ENCODE measurements at places on chromosomes 1 and 21.

DNA sequence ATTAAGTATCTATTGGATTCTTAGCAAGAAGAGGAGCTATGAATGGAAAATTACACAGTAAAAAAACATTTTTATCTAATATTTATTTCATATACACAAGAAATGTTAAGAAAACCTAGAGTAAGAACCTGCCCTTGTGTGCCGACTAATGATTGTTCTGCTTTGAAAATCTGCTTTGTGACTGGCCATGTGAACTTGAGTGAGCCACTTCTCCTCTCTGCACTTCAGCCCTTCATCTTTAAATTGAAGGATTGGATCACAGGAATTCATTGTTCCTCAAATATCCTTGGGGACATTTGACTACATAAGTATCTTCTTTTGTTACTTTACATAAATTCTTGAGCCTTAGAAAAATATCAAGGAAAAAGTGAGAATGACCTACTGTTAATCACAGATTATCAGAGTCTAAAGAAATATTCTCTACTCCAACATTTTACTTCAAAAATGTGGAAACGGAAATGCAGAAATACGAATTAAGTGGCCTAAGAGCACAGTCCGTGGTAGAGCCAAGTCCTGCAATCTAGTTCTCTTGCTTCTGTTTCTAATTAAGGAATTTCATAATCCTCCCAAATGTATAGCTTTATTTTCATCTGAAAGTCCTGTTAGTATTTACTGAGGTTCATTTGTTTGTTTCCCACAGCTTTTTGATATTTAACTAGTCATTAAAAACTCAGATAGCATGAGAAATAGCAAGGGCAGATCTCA, 46.3 kb upstream of the SAMSN1 start:
- DNase-seq, result no peak

- no peak for DNase-seq
Observed at GRCh38 chr1:102595106-102595505, 513.2 kb downstream of the COL11A1 start.

- DNase-seq, result no peak
Observed at GRCh38 chr1:200118779-200119505, 91.4 kb downstream of the NR5A2 start.

- no peak for DNase-seq
Observed at GRCh38 chr1:206000641-206001339, 2.4 kb downstream of the RAB7B start.

GRCh38 chr1:86184426-86184825, 27.9 kb upstream of the COL24A1 start:
- no peak for DNase-seq

GRCh38 chr1:14919751-14920150, 233.8 kb upstream of the TMEM51 start:
- no peak for DNase-seq

- no peak for DNase-seq
Observed at GRCh38 chr1:26239936-26240335, 5.9 kb downstream of the CEP85 start.

DNA sequence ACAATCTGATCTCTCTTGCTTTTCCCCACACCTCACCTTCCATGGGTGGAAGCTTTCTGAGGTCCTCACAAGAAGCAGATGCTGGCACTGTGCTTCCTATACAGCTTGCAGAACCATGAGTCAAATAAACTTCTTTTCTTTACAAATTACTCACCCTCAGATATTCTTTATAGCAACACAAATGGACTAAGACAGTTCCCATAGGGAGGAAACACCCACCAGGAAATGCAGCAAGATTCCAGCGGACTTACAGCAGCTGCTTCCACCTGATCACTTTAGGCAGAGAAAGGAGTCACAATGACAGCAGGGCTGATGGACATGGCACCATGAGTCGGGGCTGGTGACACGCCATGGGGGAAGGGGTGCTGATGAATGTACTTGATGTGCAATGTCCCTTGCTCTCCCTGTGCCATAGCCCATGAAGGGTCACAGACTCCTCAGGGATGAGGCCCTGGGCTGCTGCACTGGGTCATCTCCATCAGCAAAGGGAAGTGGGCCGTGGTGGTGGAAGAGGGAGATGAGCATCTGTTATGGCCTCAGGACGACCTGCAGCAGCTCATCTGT, 53.9 kb downstream of the PRSS38 start:
- DNase-seq, result no peak

- no peak for DNase-seq
Observed at GRCh38 chr1:91828583-91829281, 57.2 kb downstream of the TGFBR3 start.

GRCh38 chr1:110048240-110048639, 13.8 kb downstream of the STRIP1 start:
- no peak for DNase-seq

GRCh38 chr1:180652792-180653191, 21.0 kb downstream of the XPR1 start:
- no peak for DNase-seq

- peak; percentile 14 for DNase-seq
Observed at GRCh38 chr1:153957744-153958110, 685 bp downstream of the CRTC2 start.

GRCh38 chr1:161241682-161242081, 3.7 kb upstream of the NR1I3 start:
- no peak for DNase-seq

DNA sequence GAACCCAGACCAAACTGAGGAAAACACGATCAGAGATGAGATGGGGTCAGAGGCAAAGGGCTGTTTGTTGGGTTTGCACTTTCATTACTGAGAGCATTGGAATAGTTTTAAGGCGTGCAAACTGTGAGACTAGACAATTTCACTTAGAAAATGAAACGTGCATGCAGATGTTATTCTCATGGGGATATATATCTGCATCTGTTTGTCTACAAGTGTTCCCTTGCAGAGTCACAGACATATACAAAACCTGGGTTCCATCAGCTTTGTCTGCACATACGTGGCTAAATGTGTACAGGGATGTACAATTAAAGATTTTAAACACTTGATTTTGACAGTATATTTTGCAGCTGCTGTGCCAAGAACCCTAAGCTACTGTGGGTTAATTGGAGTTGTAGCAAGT, 355.4 kb downstream of the KIF26B start:
- no peak for DNase-seq

- DNase-seq, result no peak
Observed at GRCh38 chr1:177171536-177172123, 872 bp downstream of the BRINP2 start.

GRCh38 chr1:100177295-100178041, 588 bp downstream of the LRRC39 start:
- no peak for DNase-seq

DNA sequence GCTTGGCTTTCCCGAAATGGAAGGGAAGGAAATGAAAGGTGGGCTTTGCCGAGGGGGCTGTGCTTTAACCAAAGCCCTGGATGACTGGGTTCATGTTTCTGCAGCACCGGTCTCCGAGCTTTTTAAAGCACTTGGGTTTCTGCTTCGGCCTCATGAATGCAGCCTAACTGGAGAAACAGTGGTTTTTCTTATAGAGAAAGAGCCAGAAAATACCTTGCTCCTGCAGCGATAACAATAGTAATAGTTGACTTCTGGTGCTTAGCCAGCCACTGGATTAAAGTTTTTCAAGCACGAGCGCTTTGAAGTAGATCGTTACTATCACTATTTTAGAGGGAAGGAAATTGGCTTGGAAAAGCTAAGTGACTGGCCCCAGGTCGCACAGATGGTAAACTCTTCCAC, 500 bp upstream of the DOCK7 start:
- no peak for DNase-seq

GRCh38 chr1:199247891-199248290, 609.1 kb downstream of the PTPRC start:
- DNase-seq, result no peak

- no peak for DNase-seq
Observed at GRCh38 chr1:111789666-111790316, 34.1 kb downstream of the DDX20 start.

DNA sequence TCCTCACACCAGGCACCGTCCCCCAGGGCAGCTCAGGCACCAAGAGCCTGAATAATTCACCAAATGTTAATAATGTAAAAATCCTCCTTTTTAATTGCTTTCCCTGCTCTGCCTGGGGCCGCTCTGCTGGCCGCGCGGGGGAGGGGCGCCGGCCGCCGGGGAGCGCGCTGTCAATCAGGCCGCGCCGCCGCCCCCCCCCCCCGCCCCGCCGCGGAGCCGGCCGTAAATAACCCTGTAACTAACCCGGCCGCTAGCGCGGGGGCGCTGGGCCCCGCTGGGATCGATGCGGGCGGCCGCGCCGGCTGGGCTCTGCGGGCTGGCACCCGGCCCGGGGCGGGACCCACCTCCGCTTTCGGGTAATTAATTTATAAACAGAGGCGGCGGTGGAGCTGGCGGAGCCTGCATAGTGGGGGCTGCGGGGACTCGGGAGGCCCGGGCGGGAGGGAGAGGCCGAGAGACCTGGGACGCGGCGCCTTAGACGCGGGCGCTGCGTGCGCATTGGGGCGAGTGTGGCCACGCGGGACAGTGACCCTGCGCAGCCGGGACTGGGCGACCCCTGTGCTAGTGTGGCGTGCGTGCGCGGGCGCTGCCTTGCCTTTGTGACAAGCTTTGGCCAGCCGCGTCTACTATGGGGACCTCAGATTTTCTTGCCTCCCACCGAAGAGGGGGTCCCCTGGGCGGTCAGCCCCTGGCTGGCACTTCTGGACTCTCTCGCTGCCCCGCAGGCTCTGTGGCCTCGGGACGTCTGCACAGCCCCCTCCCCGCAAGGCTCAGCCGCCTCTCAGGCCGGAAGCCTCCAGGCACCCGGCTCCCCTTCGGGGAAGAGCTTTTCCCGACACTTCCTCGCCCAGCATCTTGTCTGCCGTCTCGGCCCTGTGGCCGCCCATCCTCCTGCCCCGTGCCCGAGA, 16.6 kb downstream of the SAMD11 start:
- no peak for DNase-seq

GRCh38 chr1:59113876-59114457, 182.9 kb upstream of the FGGY start:
- no peak for DNase-seq

GRCh38 chr21:43611598-43612369, 47.5 kb downstream of the HSF2BP start:
- no peak for DNase-seq

GRCh38 chr1:240310226-240310925, 218.7 kb downstream of the FMN2 start:
- no peak for DNase-seq

- DNase-seq, result no peak
Observed at GRCh38 chr21:17472592-17473271, 40.1 kb upstream of the CXADR start.

DNA sequence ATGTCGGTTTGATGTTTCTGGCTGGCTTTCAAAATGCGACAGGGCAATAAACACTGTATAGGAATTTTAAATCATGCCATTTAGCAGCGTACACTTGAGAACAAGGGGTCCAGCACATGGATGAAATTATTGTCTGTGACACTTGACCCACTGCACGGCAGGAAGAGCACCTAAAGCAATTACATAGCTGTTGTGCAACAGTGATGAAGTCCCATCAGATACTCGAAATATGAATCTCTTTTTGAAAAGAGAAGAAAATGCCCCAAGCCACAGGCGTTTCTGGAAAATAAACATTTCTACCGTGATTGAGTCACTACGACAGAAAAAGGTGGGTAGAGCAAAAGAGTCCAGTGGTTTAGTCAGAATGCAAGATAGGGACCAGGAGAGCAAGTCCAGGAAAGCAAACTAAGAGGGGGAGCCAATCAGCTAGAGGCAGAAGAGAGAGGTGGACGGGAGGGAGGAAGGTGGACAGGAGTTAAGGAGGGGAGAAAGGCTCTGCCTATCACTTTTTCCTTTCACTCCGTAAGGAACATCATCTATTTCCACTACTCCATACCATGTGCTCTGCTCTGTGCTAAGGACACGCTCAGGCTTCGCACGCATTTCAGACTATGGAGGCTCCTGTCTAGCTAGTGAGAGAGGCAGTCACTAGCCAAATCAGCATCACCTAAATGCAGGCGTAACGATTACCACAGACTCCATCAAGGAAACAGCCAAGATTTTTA, 6.4 kb downstream of the DSCAM start:
- no peak for DNase-seq

DNA sequence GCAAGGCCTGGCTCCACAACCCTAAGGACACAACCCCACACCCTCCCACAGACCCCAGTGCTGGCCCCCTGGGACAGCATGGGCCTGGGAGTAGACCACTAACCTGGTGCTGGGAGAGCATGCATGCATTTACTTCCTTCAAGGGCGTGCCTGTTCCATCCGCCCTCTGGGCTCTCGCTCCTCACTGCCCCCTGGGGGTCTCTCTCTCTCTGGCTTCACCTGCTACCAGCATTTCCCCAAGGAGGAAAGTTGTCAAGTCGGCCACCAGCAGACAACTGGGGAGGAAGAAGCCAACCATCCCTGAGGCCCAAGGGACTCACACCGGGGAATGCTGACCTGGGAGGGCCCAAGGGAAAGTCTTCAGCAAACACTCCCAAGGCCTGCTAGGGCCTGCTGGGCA, 6.5 kb downstream of the LRP8 start:
- DNase-seq, result no peak

DNA sequence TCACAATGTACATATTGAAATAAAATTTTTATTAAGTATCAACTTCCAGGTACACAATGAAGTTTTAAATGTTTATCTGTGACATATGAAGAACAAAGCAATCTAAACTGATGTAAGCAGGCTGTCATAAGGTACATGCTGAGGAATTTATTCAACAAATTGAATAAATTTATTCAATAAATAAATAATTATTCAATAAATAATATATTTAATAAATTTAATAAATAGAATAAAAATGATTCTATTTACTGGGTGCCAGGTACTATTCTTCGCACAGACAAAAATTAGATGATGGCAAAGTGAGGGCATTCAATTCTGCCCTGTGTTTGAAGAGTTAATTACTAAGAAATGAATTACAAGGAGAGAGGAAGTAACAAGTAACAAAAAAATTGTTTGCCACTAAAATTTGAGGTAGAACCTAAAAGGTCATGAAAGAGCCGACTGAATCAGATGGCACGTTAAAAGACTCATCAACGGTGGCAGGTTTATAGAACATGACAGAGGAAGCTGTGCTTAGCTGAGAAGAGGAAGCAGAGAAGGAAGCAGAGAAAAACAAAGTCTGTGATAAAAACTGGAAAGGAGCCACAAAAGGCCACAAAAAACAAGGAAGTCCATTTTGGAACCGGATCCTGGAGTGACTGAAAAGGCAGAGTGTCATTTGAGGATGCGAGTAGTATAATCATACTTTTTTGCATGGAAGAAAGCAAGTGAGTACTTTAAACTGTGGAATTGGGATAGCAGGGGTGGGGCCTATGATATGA, 2.2 kb upstream of the USP24 start:
- DNase-seq, result no peak

GRCh38 chr1:205985330-205986005, 17.7 kb downstream of the RAB7B start:
- DNase-seq, result no peak
